ENCODE measurements at places on chromosomes 2 and 18.
A peak's percentile ranks its signal among the peaks of the same experiment; 100 is the strongest.

- DNase-seq: no peak
Measured at GRCh38 chr2:69578198-69578540, 65.4 kb downstream of the AAK1 start.

DNA sequence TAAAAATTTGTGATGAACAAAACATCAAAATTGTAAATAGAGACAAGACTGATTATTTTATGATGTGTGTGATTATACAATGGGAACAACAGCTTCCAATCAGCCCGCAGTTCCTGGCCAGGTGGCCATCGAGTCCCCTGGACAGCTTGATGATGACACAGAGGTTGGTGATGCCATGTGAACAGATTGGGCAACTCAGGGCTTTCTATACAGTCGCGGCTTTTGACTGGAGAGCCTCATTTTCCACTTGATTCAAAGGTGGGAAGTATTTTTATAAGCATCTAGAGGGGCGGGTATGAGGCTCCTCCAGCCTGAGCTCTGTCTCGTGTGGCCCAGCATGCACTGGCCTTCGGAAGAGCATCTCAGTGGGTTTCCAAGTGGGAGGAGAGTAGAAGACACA lies 14.9 kb upstream of the HPCAL1 start:
- no peak for DNase-seq

GRCh38 chr18:76725445-76725844 lies 96.9 kb upstream of the ZNF236 start:
- no peak for DNase-seq

GRCh38 chr18:67794521-67794920 lies 278.0 kb upstream of the DSEL start:
- peak; percentile 61 for DNase-seq

DNA sequence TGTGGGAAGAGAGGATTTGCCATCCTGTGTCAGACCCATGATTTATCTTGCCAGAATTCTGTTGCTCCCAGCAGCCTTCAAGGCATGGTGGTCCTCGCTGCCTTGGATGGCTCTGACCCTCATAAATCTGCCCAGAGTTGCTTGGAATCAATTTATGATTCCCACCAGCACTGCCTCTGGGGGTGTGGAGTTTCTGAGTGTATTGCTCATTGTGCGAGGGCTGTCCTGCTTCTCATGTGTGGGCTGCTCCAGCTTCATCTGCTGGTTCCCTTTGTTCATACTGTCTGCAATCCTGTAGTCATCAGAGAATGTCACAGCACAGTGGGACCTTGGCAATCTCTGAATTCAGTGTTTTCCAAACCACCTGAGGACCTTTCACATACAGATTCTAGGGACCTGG lies 139.8 kb downstream of the CLIP4 start:
- DNase-seq: no peak

DNA sequence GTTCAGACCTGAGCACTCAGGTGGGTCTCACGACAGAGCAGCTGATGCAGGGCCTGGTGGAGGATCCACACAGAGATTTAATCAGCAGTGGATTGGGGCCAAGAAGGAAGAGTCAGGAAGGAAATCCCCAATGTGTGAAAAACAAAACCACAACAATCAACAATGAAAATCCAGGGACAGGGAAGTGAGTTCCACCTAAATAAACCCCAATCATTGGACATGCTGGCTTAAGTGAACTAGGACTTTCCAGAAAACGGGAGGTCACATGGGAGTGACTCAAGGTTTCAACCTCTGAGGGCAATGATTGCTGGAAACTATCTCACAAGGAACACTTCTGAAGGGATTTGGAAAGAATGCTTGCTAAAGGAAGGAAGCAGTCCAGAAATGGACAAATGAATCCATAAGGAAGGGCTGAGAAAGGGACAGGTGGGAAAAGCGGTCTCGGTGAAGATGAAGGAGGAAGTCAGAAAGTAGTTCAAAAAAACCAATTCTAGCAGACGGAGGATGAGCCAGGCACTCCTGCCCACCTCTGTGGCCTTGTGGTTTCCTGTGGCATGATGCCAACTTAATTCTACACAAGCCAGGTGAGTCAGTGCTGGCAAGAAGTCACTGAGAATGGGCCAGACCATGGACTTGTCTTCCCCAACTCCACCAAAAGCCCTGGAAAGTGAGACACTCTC lies 15.4 kb upstream of the XDH start:
- no peak for DNase-seq

- DNase-seq: peak; percentile 24
Measured at GRCh38 chr2:176581557-176582165, 312.4 kb downstream of the MTX2 start.

- no peak for DNase-seq
Measured at GRCh38 chr2:230759481-230760167, 47.0 kb downstream of the CAB39 start.

DNA sequence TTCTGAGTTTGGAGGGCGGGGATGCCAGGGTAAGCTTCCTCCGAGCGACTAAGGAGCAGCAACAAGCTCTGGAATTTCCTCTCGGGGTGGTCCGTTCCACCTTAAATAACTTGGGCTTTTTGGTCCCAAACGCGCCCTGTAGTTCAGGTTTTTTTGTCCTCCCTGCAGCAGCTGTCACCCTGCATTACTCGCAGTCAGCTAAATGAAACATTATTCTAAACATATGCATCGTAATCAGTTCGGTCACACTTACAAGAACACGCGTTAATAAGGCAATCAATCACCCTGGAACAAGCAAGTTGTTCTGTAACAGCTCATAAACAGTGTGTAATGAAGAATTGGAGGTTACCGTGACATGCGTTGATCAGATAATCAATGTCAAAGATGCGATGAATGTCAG lies 8.3 kb downstream of the EVX2 start:
- DNase-seq: no peak

- DNase-seq: no peak
Measured at GRCh38 chr2:9994462-9994861, 43.0 kb downstream of the GRHL1 start.

- no peak for DNase-seq
Measured at GRCh38 chr2:233690444-233690843, 2.2 kb upstream of the UGT1A6 start.

DNA sequence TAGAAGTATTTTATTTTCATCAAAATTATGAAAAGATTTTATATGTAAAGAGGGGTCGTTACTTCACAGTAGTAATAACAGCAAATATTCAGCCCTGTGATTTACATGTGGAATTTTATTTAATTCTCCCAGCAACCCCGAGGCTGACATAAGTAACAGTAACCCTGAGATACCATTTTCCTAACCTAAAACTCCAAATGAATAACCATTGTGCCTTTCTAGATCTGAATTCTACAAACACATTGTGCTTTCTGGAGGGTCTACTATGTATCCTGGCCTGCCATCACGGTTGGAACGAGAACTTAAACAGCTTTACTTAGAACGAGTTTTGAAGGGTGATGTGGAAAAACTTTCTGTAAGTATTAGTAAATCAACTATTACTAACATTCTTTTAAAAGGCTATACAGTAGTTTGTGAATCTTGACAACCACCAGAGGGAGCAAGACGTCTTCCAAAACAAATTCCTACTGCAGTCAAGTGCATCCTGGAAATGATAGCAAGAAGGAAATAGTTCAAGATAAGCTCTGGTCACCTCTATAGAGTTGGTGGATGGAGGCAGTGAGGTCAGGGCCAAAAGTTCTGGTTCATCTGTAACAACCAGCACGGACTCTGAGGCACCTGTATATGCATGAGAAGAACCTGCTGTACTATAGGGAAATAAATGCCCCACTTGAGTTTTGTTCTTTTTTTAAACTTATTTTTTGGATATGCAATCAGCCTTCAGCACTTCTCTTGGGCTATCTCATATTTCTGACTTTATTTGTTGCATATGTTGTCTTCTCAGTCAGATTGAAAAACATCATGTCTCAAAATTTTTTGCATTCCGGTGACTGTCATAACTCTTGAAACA lies 37.4 kb downstream of the ACTR2 start:
- peak; percentile 89 for DNase-seq

DNA sequence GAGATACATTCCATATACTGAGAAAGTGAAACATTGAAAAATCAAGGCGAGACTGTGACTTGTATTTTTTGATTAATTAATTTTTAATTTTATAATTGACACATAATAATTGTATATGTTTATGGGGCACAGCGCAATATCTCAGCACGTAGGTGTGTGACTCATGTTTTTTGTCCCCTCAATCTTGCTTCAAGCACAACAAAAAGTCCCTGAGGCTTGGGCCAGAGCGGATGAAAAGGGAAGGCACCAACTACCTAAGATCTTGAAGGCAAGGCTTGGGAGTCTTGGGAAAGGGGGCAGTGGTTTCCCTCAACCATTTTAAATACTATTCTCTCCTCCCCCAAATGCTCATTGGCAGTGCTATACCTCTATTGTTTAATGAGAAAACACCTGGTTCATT lies 9.9 kb downstream of the SGPP2 start:
- DNase-seq: no peak

GRCh38 chr2:231356466-231356844 lies 39.1 kb upstream of the B3GNT7 start:
- no peak for DNase-seq

DNA sequence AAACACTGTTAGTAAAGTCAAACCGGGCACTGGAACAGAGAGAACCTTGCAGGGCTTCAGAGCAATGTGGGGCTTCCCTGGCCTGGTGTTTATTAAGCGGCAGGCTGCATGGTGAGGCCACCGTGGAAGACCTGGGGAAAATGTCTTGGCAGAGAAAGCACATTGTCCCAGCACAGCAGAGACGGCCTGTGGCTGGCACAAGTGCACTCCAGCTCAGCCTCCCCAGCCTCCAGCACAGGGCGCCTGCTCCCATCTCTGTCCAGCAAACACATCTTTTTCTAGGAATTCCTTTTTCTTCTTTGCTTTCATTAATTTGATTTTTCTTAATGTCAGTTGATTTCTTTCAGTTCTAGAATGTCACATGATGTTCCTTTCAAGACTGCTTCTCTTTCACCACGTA lies 138.2 kb upstream of the NFATC1 start:
- DNase-seq: no peak

- DNase-seq: no peak
Measured at GRCh38 chr2:128468186-128468920, 149.7 kb upstream of the HS6ST1 start.

DNA sequence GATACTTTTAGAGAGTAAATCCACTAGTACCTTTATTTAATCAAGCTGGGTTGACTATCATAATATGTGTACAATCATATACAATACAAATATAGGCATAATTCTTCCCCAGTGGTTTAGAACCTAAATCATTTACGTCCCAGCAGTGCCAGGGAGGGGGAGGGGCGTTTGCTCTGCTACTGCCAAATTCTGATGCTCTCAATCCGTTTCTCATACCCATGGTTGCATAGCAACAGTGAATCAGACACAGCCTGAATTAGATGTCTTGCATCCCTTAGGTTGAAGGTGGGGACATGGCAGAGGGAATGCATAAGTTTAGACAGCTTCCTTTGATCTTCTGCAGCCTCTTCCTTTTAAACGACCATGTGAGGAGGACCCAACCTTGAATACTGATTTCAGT lies 135.4 kb downstream of the ABCA12 start:
- peak; percentile 8 for DNase-seq

DNA sequence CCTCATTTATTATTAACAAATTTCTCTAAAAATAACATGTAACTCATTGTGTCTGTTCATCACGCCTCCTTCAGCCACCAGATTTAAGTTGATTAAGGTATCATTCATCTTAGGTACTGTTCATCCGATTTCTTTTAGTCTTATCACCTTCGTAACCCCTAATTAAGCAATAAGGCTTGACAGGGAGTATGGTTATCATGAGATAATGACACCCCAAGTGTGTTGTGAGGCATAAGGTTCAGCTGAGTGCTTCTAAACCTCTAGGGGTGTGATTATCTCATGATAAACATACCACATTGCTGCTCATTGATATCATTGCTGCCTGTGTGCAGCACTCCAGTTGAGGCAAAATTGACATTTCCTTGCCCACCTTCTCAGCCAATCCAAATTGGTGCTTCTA lies 158.9 kb upstream of the BOD1L2 start:
- DNase-seq: no peak

DNA sequence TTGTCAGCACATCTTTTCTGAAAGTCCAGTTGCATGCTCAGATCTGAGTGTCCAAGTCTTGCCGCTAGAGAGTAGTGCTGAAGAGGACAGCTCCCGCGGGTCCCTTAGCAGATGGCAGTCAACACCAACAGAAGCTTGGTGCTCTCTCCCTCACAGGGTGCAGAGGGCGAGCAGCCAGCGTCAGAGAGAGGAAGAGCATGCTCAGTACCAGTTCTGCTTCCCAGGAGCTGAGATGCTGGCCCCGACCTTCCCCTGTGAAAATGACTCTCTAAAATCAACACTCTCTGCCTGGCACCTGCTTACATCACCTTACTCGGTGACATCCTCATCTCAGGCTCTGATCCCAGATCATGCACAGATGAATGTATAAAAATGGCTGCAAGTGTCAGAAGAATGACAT lies 86.0 kb upstream of the TWIST2 start:
- DNase-seq: peak; percentile 34

DNA sequence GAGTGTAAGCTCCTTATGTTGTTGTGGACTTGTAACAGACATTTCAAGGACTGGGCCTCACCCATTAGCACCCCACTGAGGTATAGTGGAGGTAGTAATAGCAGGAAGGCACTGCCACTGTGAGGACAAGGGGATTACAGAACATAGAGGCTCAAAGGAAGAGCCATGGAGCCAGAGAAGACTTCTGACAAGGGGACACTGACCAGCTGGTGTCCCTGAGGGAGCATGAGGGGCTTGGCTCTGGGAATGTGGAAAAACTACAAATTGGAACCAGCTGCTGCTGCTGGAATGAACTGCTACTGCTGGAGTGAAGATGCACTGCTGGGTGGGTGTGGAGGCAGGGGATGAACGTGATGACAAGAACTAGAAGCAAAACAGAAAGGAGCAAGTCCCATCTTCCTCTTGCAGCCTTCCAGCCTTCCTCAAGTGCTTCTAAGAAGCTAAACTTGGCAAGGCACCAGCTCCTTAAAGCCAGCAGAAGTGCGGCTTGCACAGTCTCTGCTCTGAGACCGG lies 167.3 kb upstream of the NOSTRIN start:
- DNase-seq: peak; percentile 71

DNA sequence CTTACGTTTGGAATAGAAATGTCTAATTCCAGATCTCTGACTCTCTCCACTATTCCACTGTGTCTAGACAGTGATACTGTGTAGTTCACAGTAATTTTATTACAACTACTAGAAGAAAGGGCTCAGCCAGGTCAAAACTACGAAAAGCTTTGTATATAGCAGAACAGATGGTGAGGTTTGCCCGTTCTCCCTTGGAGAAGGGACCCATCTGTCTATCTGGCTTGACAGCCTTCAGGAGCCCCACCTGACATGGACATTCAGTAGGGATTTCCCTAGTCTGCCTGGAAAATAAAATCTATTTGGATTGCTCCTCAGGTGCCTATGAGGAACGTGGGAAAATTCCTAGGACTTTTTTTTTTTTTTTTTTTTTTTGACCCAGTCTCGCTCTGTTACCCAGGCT lies 435.4 kb downstream of the NRXN1 start:
- no peak for DNase-seq

GRCh38 chr2:120642646-120643045 lies 93.0 kb upstream of the GLI2 start:
- DNase-seq: no peak

GRCh38 chr2:193276560-193276959 lies 1081.8 kb upstream of the TMEFF2 start:
- DNase-seq: no peak

GRCh38 chr2:70775141-70775540 lies 7.1 kb upstream of the ADD2 start:
- DNase-seq: no peak
